Activated CD4-positive, CD25-positive, alpha-beta regulatory T cell treated with anti-CD3 and anti-CD28 coated beads, Interleukin-2, amount 50 U/mL, for 72 hours (primary cell): ENCODE measurements at places on chromosomes 1 and 21.

DNA sequence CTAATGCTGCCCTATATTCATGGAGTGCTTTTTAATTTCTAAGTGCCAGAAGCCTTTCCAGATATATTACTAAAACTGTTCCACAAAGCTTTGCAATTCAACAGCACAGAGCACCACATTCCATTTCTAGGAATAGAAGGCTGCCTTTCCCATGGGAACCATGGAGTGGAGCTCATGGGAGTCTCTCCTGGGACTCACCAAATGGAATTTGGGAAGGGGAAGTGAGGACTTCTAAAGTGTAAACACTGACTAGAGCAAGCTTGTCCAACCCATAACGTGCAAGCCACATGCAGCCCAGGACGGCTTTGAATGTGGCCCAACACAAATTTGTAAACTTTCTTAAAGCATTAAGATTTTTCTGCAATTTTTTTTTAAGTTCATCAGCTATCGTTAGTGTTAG is 190.4 kb upstream of the TNR start:
- no peak for DNase-seq

DNA sequence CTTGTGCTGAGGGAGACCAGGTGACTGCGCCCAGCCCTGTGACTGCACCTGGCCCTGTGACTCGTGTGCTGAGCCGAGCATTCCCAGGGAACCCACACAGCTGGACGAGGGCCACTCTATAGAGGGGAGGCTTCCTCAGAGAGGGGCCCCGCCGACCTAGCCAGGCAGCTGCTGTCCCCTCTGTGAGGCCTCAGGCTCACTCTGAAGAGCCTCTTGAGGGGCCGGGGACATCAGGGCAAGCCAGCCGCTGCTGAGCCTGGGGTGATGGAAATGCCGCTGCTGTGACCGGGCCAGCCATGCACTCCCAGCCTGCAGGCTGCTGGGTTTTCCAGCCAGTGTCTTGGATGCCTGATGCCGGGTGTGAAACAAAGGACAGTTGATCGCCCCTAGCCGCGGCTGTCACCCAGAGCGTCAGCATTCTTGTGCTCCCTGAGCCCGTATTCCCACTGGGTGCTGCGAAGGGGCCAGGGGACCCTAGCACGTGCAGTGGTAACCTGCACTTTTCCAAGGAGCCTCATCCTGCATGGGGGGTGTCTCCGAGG is 17.5 kb downstream of the PFKL start:
- DNase-seq = no peak

- DNase-seq = no peak
Measured at GRCh38 chr1:168671782-168672181, 57.2 kb downstream of the DPT start.

DNA sequence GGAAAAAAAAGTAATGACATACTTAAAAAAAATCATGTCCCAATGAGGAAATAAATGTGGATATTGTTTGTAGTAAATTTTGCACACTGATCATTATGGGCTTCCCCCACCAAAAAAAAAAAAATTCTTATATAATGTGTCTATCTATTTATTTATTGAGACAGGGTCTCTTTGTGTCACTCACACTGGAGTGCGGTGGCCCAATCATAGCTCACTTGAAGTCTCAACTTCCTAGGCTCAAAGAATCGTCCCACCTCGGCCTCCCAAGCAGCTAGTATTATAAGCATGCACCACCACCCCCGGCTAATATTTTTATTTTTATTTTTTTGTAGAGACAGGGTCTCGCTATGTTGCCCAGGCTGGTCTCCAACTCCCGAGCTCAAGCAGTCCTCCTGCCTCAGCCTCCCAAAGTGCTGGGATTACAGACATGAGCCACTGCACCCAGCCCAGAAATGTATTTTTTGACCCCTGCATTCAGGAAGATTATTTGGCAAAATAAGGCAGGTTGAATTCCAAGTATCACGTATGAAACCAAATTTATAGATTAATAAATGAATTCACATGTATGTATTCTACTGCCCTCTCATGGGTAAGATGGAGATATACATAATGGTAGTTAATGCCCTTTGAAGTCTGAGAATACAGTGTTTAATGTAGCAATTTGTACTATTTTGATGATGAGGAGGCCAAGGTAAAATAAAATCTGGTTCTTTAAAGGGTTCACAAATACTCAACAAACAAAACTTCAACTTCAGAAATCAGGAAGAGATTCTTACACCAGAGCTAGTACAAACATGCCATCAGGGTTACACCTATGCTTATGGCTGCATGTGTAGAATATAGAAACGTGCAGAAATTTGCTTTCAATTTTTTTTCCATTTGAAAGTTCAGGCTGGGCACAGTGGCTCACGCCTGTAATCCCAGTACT is 1.4 kb upstream of the DENND2C start:
- no peak for DNase-seq

DNA sequence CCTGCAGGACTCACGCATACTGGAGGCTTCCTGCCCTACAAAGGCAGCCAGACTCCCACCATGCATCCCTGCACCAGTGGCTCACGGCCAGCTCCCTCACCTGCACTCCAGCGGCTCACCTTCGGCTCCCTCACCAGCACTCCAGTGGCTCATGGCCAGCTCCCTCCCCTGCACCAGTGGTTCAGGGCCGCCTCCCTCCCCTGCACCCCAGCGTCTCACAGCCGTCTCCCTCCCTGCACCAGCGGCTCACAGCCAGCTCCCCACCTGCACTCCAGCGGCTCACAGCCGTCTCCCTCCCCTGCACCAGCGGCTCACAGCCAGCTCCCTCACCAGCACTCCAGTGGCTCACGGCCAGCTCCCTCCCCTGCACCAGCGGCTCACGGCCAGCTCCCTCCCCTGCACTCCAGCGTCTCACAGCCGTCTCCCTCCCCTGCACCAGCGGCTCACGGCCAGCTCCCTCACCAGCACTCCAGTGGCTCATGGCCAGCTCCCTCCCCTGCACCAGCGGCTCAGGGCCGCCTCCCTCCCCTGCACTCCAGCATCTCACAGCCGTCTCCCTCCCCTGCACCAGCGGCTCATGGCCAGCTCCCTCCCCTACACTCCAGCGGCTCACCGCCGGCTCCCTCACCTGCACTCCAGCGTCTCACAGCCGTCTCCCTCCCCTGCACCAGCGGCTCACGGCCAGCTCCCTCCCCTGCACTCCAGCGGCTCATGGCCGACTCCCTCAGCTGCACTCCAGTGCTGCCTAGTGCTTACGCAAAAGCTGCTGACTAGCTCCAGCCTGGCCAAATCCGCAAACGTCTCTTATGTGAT is 324.5 kb downstream of the NPHP4 start:
- no peak for DNase-seq

- no peak for DNase-seq
Measured at GRCh38 chr1:74340656-74341055, 105.5 kb downstream of the TNNI3K start.

DNA sequence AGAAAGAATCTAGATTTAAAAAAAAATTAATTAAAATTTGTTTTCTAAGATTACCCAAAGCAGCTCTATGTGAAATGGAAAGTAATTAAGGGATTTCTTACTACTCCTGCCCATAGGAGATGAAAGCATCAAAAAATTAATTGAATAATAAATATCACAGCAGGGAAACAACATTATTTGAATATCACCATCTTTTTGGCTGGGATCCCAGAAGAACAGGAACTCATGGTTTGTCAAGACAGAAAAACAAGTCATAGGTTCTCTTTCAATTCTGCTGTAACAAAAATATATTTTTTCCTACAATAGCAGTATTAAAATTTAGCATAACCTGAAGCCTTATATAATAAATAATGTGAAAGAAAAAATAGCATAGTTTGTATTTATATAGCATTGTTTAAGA is 1713.4 kb downstream of the NCAM2 start:
- DNase-seq = no peak

DNA sequence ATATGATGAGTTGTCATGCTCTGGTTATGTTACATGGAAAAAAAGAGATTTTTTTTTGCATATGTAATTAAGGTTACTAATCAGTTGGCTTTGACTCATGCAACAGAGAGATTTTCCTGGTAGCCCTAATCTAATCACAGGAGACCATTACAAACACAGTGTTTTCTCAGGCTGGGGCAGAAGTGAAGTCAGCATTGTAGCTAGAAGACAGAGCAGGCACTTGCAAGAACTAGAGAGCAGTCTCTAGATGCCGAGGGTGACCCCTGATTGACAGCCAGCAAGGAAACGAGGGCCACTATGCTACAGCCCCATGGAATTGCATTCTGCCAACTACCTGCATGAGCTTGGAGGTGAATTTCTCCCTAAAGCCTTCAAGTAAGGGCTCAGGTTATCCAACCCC is 151.3 kb downstream of the RUNX1 start:
- no peak for DNase-seq

DNA sequence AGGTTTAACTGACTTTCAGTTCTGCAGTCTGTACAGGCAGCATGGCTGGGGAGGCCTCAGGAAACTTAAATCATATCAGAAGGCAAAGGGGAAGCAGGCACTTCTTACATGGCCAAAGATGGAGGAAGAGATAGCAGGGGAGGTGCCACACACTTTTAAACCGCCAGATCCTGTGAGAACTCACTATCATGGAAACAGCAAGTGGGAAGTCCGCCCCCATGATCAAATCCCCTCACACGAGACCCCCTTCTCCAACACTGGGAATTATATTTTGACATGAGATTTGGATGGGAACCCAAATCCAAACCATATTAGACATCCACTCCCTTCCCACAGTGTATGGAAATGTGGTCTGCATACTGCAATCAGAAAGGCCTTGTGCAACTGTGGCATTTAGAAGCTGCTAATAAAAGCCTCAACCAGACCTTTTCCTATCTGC is 148.2 kb downstream of the FCRL5 start:
- DNase-seq = no peak
